MCF 10A (cell line): ENCODE measurements at places on chromosomes 13 and 19. TPM values are rescaled to one million over a fixed set of nuclear protein-coding genes. Genes with fewer than 3 reads are reported as not detected.
A peak's percentile ranks its signal among the peaks of the same experiment; 100 is the strongest.

Gene C2CD4C
- 0.49 and 0.88 TPM in 2 replicates for total RNA-seq

DNA sequence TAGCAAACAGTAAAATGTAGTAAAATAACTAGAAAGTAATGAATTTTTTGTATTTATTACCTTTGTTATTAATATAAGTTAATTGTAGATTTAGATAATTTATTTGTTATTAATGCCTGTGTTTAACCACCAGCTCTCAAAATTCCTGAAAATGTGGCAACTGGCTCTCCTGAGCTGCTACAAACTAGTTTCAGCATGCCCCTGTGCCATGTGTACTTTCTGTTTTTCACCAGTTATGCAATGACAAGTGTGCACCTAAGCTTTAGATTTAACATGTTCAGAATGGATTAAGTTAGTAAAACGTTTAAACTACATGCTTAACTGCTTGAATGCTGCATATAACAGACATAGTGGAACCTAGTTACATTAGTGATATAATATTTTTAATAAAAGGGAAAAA is 88.1 kb downstream of the POSTN start:
- DNase-seq = peak; percentile 75

Gene N4BP2L1
- total RNA-seq = 1.6 and 1.9 TPM in 2 replicates

GRCh38 chr13:97211300-97211699 is 10.8 kb upstream of the MBNL2 start:
- no peak for DNase-seq

- DNase-seq = no peak
These were observed 7.1 kb downstream of the DNASE2 start for GRCh38 chr19:12873891-12874745.
